Cardiac septum (tissue), 1 donor: ENCODE measurements at places on chromosomes 2 and 18. TPM values are rescaled to one million over a fixed set of nuclear protein-coding genes. Genes with fewer than 3 reads are reported as not detected.
A peak's percentile ranks its signal among the peaks of the same experiment; 100 is the strongest.

DNA sequence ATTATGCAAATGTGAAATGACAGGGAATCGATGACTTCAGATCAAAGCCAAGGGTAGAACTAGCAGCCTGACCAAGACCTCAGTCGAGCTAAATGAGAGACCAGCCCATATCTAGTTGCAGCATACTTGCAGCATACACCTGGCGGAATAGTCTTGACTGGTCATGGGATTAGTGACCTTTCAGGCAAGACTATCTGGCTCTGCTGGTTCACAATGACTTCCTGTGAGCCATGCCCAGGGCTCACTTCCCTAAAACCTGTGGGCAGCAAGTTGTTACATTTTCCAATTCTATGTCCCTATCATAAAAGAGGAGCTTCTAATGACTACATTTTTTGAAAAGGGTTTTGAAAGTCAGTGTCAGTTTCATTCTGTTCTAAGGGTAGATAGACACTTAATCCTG, 1624.9 kb upstream of the CELF4 start:
- DNase-seq: no peak

The OR6B2 gene
- total RNA-seq: not detected

- DNase-seq: no peak
Measured at GRCh38 chr2:57696016-57696415, 350.6 kb upstream of the VRK2 start.

DNA sequence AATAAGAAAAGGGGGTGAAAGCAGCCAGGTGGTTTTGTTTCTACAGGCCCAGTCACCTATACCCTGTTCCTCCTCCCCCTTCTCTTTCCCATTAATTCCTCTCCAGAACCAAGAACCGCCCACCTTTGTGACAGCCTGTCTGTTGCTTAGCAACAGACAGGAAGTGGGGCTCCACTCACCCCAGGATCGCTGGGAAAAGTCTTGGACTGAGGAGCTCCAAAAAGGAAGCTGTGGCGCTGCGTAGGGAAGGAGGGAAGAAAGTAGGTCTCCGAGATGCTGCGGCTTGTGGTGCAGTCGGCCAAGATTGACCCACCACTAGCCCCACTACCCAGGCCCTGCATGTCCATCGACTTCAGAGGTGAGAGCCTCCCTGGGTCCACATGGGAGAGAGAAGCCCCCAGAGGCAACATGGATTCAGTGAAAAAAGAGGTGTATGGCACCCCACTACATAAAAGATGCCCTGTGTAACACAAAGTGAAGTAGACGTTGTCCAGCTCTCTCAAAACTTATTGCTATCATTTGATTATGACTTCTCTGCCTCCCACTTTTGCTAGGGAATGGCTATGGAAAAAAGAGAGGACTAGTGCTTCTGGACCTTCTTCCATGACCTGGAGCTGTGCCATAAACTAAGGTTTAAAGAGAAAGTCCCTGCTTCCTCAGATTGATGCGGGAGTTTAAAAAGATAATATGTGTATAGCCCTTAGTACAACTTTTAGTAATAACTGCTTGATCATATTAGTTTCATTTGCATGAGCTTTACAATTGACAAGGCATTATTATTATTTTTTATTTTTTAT, at the start of gene FER1L5:
TSS of gene FER1L5 (plus strand) at position 201 of the 797 bp plus-strand sequence. CDS start at position 274, 73 bp downstream.
- DNase-seq: no peak

- no peak for DNase-seq
Measured at GRCh38 chr2:57892920-57893319, 153.7 kb upstream of the VRK2 start.

The PPM1G gene
- total RNA-seq: 32.0 TPM

The OSBPL6 gene
- total RNA-seq: 5.5 TPM

The NT5DC4 gene
- not detected for total RNA-seq

The C2orf80 gene
- total RNA-seq: not detected

The WNT10A gene
- not detected for total RNA-seq

The BOLL gene
- total RNA-seq: not detected

- DNase-seq: no peak
Measured at GRCh38 chr18:3498698-3499471, 48.9 kb downstream of the TGIF1 start.

DNA sequence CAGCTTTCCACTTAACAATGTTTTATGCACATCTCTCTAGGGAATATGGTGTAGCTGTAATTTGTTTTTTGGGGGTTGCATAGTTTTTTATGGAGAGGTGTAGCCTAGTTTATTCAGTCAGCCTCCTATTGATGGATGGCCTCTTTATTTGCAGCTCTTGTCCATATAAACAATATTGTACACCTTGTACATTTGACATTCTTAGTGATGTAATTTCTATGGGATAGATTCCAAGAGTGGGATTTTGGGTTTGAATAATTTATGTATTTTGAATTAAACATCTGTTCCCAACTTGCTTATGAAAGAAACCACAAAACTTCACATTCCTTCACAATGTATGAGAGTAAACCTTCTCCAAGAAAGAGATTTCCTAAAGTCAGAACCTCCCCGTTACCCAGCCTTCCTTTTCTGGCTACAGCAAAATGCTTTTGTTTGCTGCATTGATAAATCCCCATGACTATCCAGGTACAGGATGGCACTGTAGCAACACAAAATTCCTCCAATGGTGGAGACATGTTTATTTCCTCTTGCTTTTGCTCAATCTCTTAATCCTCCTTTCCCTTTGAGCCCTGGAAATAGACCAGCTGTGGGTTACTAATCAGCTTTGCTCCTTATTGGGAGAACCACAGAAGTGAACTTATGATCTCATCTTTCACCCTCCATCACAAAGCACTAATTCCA, 58.4 kb upstream of the GALR1 start:
- DNase-seq: no peak

GRCh38 chr2:138777996-138778395, 2.2 kb downstream of the NXPH2 start:
- DNase-seq: no peak

- no peak for DNase-seq
Measured at GRCh38 chr18:32461709-32462272, 8.9 kb downstream of the GAREM1 start.

- DNase-seq: peak; percentile 72
Measured at GRCh38 chr2:127041259-127041970, 65.5 kb downstream of the BIN1 start.

GRCh38 chr2:10236571-10237391, 65.9 kb upstream of the HPCAL1 start:
- no peak for DNase-seq

The TMEM182 gene
- total RNA-seq: 135 TPM

The POU3F3 gene
- total RNA-seq: 0.11 TPM

The GLI2 gene
- total RNA-seq: 1.8 TPM

- DNase-seq: no peak
Measured at GRCh38 chr2:45210462-45211195, 201.4 kb upstream of the SIX2 start.

DNA sequence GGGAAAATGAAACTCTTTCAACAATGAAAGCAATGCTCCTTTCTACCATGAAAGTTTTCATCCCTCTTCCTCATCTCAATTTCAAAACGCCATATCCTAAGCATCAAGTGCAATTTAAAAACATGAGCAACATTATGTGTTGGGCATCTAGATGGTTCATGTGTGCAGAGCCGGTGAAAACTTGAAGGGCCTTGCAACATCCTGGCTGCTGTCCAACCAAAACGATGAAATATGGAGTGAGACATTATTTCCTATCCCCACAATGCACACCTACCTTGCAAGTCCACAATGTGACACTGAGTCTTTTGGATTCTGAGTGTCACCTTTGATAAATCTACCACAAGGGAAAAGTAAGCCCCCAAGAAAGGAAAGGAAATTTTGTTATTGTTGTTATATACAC, 110.0 kb downstream of the NCKAP5 start:
- DNase-seq: no peak

The GPAT2 gene
- 6.6 TPM for total RNA-seq
